ENCODE measurements at places on chromosomes 3 and 15.

DNA sequence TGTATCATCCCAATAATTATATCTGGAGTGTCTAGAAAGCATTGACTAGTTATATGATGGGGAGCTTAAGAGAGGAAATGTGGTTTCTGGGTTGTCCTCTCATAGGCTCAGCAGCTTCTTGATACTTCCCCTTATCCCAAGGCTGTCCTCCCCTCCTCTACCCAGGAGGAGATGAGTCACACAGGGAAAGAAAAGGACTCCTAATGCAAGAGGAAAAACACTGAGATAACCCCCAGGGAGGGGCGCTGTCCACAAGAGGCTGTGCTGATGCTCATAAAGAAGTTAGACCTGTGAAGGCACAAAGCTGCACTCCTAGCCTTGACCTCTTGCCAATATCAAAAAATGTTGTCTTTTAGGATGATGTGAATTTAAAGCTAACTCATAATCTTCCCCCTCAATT lies 28.8 kb upstream of the GYG1 start:
- peak; percentile 80 for DNase-seq

DNA sequence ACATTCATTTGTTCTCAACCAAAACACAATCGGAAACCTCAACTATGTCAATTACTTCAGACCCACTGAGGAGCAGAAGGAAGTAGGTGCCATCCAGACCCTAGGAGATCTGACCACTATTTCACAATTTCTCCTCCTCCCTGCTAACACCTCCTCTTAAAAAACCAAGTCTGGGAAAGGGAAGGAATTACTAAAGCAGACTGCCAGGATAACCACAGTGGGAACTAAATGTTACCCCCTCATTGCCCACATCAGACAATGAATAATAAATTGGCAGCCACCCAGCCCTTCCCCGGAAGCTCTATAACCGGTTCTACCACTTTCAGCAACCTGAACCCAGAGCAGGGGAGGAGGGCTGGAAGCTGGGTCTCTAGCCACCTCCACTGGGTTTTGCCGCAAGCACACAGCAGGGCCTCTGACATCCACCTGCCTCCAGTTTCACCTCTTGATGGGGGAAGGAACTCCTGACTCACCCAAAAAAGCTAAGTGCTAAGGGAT lies 17.6 kb downstream of the C15orf62 start:
- peak; percentile 71 for DNase-seq

GRCh38 chr3:125032100-125032643 lies 23.6 kb downstream of the HEG1 start:
- DNase-seq, result peak; percentile 49

GRCh38 chr3:66407611-66408218 lies 93.1 kb downstream of the LRIG1 start:
- DNase-seq, result peak; percentile 52

- no peak for DNase-seq
These were observed 220.9 kb upstream of the LRRFIP2 start for GRCh38 chr3:37395286-37395685.

DNA sequence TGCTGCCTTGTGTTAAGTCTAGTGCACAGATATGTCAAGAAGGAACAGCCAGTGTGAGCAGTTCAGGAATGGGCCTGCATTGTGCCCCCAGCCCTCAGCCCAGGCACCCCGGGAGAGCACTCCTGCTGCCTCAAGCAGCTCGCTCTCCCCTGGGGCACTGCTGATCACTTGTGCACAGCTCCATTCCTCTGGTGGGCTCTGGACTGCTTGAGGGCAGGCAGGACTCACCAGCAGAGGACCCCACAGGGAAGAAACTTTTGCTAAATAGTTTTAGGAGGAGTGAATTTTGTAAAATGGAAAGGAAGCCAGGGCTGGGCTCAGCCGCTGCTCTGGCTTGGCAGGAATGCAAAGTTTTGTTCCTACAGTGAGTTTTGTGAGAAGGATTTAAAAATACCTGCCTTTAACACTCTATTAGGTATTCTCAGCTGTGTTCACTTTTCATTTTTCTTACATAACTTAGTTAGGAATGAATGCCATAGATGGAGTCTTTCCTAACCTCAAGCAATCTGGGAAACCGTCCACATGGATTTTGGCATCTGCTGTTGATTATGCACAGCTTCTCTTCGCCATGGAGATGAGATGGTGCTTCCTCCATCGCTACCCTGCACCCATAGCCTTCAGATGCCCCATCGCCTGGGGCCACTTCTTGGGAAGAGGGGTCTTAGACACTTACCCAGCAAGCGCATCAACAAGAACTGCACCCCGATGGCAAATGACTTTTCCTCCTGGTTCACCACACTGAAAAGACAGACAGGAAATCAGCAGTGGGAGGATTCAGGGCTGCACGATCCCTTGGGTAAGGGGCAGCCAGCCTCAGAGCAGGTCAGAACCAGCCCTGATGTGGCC lies 42.3 kb upstream of the RAB6B start:
- peak; percentile 95 for DNase-seq
